ENCODE measurements at places on chromosomes 12 and 14. TPM values are rescaled to one million over a fixed set of nuclear protein-coding genes. Genes with fewer than 3 reads are reported as not detected.

- no peak for DNase-seq
Measured at GRCh38 chr14:102532204-102532658, 22.7 kb upstream of the ANKRD9 start.

DNA sequence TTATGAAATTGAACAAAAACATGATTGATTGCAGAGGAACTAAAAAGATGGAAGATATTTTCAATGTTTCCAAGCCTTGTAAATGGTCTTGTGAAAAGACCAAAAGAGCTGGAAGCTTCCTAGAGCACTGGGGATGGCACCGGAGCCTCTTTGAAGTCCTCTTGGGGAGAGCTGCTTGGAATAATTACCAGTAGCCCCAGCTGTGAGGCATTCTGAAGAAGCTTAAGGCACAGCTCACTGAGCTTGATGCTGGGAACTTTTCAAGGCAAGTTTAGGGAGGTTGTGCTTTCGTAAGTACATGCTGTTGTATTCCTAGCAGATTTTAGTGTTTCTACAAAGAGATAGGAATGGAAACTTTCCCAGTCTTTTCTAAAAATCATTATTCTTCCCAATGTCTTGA is 13.9 kb downstream of the PDZRN4 start:
- no peak for DNase-seq

Gene ISCA2
- total RNA-seq, result 23.4 TPM

DNA sequence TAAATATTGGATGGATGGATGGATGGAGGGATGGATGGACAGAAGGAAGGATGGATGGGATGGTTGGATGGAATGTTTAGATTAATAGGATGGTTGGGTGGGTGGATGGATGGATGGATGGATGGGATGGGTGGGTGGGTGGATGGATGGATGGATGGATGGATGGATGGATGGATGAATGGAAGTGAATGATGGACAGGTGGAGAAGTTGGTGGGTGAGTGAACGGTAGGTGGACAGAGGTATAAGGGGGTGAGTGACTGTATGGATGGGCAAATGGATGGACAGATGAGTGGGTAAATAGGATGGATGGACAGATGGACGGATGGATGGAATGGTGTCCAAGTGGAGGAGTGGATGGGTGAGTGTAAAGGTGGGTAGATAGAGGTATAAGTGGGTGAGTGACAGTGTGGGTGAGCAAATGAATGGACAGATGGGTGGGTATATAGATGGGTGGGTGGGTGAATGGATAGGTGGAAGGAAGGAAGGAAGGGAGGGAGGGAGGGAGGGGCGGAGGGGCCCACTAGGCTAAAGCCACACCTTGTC is 41.9 kb downstream of the HRK start:
- no peak for DNase-seq

DNA sequence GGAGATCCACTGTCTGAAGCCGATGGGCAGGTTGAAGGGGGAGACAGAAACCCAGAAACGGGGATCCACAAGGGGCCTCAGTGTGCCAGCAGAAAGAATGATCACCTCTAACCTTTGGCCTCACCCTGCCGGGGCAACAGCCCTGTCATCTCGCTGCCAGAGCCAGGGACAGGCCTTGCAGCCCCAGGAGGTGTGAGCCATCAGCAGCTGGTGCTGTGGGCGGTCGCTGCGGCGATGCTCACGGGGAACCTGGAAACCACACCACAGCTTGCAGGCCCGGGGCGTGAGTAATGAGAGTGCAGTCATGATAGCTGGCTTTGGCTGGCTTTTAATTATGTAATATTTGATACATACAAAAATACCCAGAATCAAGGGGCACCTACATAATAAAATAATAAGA is 4.7 kb upstream of the TTC7B start:
- DNase-seq, result no peak

DNA sequence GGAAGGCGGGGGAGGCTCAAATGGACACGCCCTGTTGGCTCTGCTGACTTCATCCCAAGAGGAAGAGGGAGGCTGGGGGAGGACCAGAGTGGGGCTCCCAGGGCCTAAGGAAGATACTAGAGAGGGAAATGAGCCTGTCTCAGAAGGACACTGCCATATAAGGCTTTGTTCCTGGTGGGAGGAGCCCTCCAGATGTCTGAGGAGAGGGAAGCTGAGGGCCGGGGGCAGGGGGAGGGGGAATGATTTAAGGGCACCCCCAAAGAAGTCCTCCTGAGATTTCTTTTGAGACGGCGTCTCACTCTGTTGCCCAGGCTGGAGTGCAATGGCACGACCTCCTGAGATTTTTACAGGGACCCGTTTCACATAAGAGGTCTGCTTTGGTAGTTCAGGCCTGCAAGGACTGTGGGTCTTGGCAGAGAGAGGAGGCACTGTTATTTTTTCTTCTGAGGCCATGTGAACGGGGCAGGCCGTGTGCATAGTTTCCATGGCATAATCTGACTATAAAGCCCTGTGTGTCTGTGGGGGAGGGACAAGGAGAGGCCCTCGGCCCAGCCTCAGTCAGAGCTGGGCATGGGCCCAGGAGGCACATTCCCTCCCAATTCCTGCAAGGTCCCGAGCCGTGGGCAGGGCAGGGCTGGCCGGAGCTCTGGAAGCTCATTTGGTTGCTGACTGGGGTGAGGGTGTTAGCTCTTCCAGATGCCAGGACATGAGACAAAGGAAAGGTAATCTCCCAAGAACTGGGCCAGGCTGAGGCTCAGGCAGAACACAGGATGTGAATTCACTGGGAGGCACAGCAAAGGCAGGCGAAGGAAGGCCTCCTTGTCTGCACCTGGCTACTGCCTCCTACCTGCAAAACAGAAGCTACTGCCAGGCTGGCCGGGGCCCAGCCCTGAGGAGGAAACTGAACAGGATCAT is 22.2 kb upstream of the PLEKHG3 start:
- DNase-seq, result peak; percentile 59

GRCh38 chr14:103141117-103141796 is 18.0 kb downstream of the TNFAIP2 start:
- DNase-seq, result peak; percentile 62

Gene MANSC1
- total RNA-seq, result 23.7 TPM

Gene RNFT2
- 3.3 TPM for total RNA-seq
